ENCODE measurements at places on chromosomes 2 and 18. TPM values are rescaled to one million over a fixed set of nuclear protein-coding genes. Genes with fewer than 3 reads are reported as not detected.
A peak's percentile ranks its signal among the peaks of the same experiment; 100 is the strongest.

DNA sequence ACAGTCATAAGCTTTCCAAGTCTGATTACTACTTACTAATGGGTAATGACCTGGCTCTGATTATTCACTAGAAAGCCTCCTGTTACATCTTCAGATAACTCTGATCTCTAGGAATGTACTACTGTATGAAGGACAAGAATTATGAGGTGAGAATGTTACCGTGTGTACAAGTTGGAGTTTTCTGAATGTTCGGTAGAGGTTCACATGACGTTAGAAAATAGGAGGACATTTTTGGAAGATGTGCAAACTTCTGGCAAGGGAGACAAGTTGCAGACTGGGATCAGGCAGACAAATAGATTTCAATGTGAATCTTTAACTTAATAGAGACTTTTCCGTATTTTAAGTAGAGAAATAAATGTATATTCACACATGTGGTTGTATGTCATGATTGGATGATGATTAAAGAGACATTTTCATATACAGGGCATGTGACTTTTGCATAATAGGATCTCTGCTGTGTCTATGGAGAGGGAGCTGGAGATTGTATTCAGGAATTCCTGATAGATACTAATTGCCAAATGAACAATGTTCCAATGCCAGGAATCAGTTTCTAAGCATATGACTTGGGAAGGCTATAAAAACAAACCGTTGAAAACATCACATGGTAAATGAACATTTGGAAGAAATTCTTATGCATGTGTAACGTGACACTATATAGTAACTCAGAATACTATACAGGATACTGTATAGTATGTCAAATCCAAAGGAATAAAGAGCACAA, 1695.8 kb upstream of the PIK3C3 start:
- H3K27ac ChIP-seq: no peak overlapping the region
- H3K4me1 ChIP-seq: no peaks in the 10 kb centered on the region
- H3K4me3 ChIP-seq: no peak overlapping the region
- no peaks in the 10 kb centered on the region for H3K27me3 ChIP-seq

DNA sequence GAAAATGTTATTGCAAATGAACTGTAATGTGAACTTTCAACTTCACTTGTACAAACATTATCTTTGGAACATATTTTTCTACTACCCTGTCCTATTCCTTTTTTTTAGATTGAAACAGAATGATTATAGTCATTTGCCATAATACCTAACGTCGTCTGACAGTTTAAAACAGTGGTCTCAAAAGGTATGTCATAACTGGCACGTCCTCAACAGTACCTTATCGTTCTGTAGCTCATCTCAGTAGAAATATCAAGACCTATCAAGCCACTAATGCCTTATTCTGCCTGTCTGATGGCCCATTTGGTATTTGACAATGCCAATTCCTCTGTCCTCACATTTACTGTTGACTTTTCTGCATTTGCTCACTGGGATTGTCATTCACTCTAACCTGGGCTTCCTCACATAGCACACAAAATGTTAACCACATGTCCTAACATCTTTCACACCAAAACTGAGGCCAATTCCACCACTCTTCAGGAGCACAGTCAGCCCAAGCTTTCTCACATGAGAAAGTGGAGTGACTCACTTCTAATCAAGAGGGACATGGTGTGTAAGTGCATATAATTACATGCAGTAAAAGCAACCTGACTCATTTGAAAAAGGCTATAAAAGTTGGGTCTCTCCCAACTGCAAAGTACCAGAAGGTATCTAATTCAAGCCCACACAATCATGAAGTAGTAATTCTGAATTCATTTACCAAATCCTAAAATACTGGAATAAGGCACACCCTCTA, 34.8 kb downstream of the DNER start:
- no peak overlapping the region for H3K4me3 ChIP-seq
- no peaks in the 10 kb centered on the region for H3K36me3 ChIP-seq
- DNase-seq: no peak
- H3K27me3 ChIP-seq: peaks cover 24% of the 10 kb centered on the region
- no peaks in the 10 kb centered on the region for H3K4me1 ChIP-seq

DNA sequence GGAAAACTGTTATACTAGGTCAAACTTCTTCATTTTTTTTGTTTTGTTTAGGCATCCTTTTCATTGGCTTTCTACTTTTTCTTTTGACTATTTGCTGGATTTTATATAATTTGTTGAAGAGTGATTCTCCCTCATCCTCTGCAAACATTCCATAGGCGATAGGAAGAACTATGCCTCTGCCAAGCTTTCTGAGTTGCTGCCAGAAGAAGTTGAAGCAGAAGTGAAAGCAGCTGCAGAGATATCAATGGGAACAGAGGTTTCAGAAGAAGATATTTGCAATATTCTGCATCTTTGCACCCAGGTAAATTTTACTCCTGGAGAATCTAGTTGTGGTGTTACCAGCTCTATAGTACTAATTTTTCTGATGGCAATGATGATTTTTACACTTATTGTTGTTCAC, 25.4 kb downstream of the NOP58 start:
- DNase-seq: no peak
- H3K27ac ChIP-seq: peak overlapping the region; percentile 18
- peaks cover 17% of the 10 kb centered on the region for H3K4me1 ChIP-seq
- H3K36me3 ChIP-seq: peaks cover 73% of the 10 kb centered on the region

GRCh38 chr2:78553866-78554647, 471.4 kb upstream of the REG3G start:
- H3K27ac ChIP-seq: no peak overlapping the region
- no peaks in the 10 kb centered on the region for H3K36me3 ChIP-seq
- no peak overlapping the region for H3K4me3 ChIP-seq

The POU3F3 gene
- not detected for total RNA-seq

The NDUFS1 gene
- 81.5 TPM for total RNA-seq

GRCh38 chr18:8097927-8098326, 511.3 kb upstream of the RAB12 start:
- H3K4me3 ChIP-seq: no peak overlapping the region
- no peak overlapping the region for H3K27ac ChIP-seq
- DNase-seq: no peak
- no peaks in the 10 kb centered on the region for H3K36me3 ChIP-seq
- no peaks in the 10 kb centered on the region for H3K27me3 ChIP-seq

- H3K27ac ChIP-seq: no peak overlapping the region
- no peaks in the 10 kb centered on the region for H3K4me1 ChIP-seq
- H3K27me3 ChIP-seq: peaks cover 34% of the 10 kb centered on the region
- no peak for DNase-seq
- H3K36me3 ChIP-seq: no peaks in the 10 kb centered on the region
- H3K4me3 ChIP-seq: no peak overlapping the region
These were observed 117.7 kb downstream of the GFPT1 start for GRCh38 chr2:69269330-69269729.

The CNTNAP5 gene
- total RNA-seq: not detected

- H3K27ac ChIP-seq: no peak overlapping the region
- no peaks in the 10 kb centered on the region for H3K36me3 ChIP-seq
- H3K4me3 ChIP-seq: no peak overlapping the region
- H3K4me1 ChIP-seq: peaks cover 3% of the 10 kb centered on the region
- no peak for DNase-seq
- H3K27me3 ChIP-seq: peaks cover 25% of the 10 kb centered on the region
These were observed 78.6 kb upstream of the ACSL3 start for GRCh38 chr2:222782201-222782730.

GRCh38 chr18:11655606-11655932, 33.5 kb upstream of the GNAL start:
- no peak overlapping the region for H3K27ac ChIP-seq
- H3K27me3 ChIP-seq: peaks cover 22% of the 10 kb centered on the region
- no peak overlapping the region for H3K4me3 ChIP-seq
- H3K4me1 ChIP-seq: peaks cover 3% of the 10 kb centered on the region
- no peaks in the 10 kb centered on the region for H3K36me3 ChIP-seq

The TNFRSF11A gene
- total RNA-seq: 16.4 TPM

The SATB2 gene
- 0.07 TPM for total RNA-seq

DNA sequence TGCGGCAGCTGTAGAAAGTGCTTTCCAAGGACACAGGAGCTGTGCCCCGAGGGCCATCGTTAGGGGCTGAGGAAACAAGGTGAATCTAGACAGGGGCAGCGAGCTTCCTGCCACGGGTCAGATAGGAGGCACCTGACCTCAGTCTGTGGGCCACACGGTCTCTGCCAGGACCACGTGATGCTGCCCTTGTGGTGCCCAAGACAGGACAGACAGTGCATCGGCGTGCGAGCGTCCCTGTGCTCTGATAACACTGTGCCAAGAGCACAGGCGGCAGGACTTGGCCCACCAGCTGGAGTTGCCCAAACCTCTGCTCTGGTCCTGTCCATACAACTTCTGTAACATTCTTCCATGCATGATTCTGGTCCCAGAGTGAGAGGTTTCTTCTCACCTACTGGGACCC, 225.4 kb downstream of the TWIST2 start:
- H3K27me3 ChIP-seq: no peaks in the 10 kb centered on the region
- peaks cover 2% of the 10 kb centered on the region for H3K4me1 ChIP-seq
- no peak overlapping the region for H3K27ac ChIP-seq
- peaks cover 25% of the 10 kb centered on the region for H3K36me3 ChIP-seq
- DNase-seq: no peak
- H3K4me3 ChIP-seq: no peak overlapping the region

The KCNK3 gene
- not detected for total RNA-seq

The ZC3H6 gene
- 4.9 TPM for total RNA-seq

- H3K36me3 ChIP-seq: no peaks in the 10 kb centered on the region
- H3K27ac ChIP-seq: no peak overlapping the region
- no peaks in the 10 kb centered on the region for H3K4me1 ChIP-seq
These were observed 652.1 kb upstream of the PKDCC start for GRCh38 chr2:41395692-41396091.

- no peaks in the 10 kb centered on the region for H3K36me3 ChIP-seq
- H3K4me1 ChIP-seq: no peaks in the 10 kb centered on the region
- DNase-seq: no peak
- H3K27me3 ChIP-seq: peaks cover 31% of the 10 kb centered on the region
- H3K27ac ChIP-seq: no peak overlapping the region
- no peak overlapping the region for H3K4me3 ChIP-seq
These were observed 60.1 kb downstream of the NEDD4L start for GRCh38 chr18:58104096-58104495.

The ACADL gene
- total RNA-seq: not detected

The IL1RL1 gene
- 0.84 TPM for total RNA-seq

- H3K4me1 ChIP-seq: no peaks in the 10 kb centered on the region
- H3K4me3 ChIP-seq: no peak overlapping the region
- H3K36me3 ChIP-seq: no peaks in the 10 kb centered on the region
- peaks cover 23% of the 10 kb centered on the region for H3K27me3 ChIP-seq
- no peak for DNase-seq
These were observed 26.6 kb upstream of the PAIP2B start for GRCh38 chr2:71253476-71253875.
